ENCODE measurements at places on chromosomes 4 and X.

DNA sequence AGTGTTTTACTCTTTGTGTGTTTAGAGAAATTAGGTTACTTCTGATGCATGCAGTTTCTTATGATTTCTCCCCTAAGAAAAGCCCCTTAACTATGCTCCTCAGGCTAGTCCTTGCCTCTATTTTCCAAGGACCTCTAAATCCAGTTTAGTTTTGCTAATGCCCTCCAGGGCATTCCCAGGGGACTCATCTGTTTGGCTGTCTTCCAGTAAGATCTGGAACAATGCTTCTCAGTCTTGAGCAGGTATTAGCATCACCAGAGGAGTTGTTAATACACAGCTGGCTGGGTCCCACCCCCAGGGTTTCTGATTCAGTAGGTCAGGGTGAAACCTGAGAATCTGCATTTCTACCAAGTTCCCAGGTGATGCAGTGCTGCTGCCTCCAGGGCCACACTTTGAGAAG is 56.9 kb downstream of the OTC start:
- no peak for DNase-seq

DNA sequence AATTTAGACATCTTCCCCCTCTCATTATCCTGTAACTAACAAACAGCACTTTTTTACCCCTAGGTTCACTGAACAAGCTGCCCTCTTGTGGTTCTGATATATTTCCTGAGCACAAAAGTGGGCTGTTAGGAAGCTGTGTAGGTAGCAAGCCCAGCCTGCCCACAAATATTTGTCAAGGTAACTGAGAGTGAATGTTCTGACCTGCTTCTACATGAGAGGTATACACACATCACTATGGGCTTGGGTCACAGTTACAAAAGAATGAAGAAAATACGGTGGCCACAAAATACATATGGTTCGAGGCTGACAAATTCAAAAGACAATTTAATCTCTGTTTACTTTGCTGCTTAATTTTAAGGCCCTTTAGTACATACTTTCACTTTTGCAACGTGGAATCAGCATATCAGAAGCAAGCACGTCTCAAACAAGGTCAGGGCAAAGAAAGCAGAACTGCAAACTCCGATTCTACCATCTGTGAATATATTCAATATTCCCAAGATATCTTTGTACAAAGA is 78.7 kb downstream of the RBM47 start:
- no peak for DNase-seq

GRCh38 chrX:22882543-22882942 is 117.2 kb upstream of the DDX53 start:
- no peak for DNase-seq

- no peak for DNase-seq
These were observed 42.6 kb downstream of the TMEM165 start for GRCh38 chr4:55438314-55438713.

DNA sequence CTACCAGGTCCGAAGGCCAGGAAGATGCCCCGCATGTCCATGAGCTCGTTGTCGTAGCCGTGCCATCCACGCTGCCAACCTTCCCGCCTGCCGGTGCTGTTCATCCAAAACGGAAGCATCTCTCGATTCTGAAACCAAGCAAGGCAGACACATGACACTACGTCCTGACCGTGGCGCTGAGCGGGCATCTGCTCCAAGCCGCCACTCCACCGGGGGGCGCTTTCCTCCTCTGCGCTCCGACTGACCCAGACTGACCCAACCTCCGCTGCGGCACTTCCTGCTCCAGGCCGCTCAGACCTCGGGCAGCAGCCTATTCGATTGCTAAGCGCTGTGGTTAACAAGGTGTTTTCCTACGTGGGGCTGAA is 120.5 kb downstream of the ENPP6 start:
- DNase-seq, result no peak

DNA sequence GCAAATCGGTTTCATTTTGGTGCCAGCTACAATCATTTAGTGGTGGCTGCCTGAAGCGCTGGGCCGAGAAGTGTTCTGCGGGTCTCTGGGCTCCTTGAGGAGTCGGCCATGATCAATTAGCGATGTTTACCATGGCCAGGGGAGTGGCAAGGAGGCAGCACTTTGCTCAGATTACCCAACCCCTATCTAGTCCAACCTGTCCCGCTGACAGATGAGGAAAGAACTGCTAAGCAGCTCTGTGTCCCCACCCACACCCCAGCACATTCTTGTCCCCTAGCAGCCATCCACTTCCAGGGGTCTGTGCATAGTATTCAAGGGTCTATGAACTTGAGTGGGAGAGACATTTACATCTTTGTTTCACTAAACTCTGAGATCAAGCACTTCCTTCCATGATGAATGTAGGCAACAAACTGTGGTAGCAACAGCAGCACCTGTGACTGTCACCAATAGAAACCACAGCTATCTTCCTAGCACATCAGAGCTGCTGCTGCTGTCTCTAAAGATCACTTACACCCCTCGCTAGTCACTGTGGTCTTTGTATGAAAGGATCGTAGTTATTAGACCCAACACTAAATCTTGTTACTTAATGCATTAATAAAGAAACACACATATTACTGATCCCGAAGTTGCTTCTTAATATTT is 331.6 kb downstream of the BCOR start:
- DNase-seq, result no peak

GRCh38 chr4:174244441-174244840 is 39.0 kb downstream of the FBXO8 start:
- DNase-seq, result no peak

GRCh38 chr4:167613381-167613780 is 379.1 kb upstream of the SPOCK3 start:
- no peak for DNase-seq

DNA sequence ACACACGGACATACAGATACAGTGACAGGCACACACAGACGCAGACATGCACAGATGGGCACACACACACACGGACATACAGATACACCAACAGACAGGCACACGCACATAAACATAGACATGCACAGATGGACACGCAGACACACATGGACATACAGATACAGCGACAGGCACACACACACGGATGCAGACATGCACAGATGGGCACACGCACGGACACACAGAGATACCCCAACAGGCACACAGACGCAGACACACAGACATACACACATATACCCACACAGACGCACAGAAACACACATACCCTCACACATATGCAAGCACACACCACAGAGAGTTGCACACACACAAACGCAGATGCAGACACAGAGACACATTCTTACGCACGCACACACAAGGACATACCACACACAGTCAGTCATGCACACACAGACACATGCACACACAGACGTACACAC is 24.4 kb upstream of the SLC25A6 start:
- DNase-seq, result no peak

GRCh38 chrX:133042260-133042659 is 54.6 kb downstream of the USP26 start:
- DNase-seq, result no peak

DNA sequence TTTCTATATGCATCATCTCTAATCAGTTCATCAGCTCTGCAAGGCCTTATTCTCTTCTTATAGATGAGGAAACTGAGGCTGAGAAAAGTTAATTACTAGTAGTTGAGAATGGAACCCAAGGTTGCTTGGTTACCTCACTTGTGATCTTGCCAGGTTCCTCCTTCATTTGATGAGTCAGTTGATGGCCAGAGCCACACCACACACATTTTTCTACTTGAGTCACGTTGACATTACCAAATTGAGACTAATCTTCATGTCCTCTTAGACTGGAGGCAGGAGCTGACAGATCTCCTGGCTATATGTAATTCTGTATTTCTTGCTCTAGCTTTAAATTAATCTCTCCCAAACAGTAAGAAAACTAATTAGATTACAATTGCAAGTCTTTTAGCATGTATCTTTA is 428.4 kb downstream of the AFF2 start:
- no peak for DNase-seq

DNA sequence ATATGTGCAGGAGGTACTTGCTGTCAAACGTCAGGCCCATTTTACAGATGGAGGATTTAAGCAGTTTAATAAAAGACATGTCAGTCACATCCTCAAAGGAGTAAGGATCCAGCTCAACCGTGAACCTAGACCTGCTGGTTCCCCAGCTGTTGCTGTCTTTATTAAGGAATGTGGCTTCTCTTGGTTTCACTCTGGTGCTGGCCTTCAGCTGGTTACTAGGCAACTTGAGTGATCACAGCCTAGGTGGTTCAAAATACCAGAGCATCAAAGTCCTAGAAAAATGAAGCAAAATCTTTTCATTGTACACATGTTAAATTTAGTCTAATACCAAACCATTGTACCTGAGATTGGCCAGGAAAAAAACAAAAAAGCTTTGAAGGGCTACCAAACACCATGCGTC is 32.7 kb upstream of the GLRA2 start:
- DNase-seq, result no peak

- no peak for DNase-seq
These were observed 53.4 kb downstream of the ABCG2 start for GRCh38 chr4:88104902-88105610.

GRCh38 chr4:8589336-8589735 is 3.2 kb upstream of the CPZ start:
- no peak for DNase-seq

DNA sequence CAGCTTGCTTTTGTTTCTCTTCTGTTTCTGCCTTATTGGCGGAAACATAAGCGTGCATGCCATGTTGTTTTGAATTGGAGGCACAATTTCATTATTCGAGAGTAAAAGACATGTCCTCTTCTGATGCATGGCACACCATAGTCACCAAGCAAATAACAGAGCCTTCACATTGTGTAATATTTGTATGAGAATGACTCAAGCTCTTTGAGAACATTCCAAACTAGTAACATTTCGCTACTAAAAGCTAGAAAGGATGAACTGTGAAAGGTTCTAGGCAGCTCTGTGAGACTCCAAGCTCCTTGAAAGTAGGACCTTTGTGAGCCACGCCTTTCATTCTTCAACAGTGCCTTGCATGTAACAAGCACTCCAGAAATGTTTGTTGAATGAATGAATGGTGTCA is 9.2 kb upstream of the ANXA3 start:
- DNase-seq, result no peak

- no peak for DNase-seq
These were observed 12.6 kb upstream of the GBA3 start for GRCh38 chr4:22680065-22680642.

DNA sequence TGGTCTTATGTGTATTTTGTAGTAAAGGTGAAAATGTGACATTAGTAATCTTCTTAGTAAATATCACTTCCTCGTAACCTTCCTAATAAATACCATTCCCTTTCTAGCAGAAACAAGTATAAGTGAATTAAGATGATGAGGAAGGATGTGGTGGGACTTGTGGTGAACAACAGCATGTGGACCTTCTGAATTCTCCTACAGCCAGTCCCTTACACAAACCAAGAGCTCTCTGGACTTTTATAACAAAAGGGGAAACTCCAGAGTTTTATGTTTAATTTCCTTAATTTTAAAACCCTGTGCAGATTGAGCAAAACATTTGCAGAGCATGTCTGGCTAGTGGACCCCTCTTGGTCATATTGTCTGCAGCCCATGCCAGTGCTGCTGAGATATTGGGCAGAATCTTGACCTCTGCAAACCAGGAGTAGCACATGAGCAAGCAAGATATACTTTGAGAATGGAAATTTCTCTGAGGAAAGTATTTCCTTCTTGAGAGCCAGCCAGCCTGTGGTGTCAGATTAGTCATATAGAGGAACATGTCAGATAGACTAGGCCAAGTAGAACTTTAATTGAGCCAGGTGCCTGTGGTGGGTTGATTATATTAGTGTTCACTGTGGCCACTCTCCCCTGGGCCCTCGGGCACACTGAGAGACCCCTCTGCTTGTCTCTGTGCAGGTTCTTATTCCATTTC is 328.2 kb downstream of the DKK2 start:
- no peak for DNase-seq

All from stimulated activated CD8-positive, alpha-beta memory T cell treated with anti-CD3 and anti-CD28 coated beads, Interleukin-7, amount 100 ng/mL, for 48 hours (primary cell).